ENCODE measurements at places on chromosomes 3 and 15. TPM values are rescaled to one million over a fixed set of nuclear protein-coding genes. Genes with fewer than 3 reads are reported as not detected.

The NEK10 gene
- total RNA-seq: not detected

The VPS18 gene
- total RNA-seq: 1.8 TPM

DNA sequence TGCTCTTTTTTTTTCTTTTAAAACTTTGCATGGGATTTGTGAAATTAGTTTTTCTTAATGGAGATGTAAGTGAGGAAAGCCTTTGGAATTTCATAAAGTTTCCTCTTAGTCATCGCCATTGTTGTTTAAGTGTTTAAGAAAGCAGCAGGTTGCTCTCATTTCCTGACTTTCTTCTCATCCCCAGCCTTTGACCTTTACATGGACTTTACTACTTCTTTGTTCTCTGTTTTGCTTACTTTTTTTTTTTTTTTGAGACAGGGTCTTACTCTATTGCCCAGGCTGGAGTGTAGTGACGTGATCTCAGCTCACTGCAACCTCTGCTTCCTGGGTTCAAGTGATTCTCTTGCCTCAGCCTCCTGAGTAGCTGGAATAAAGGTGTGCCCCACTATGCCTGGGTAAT, 38.6 kb downstream of the FBXL2 start:
- H3K27ac ChIP-seq: no peak overlapping the region
- no peaks in the 10 kb centered on the region for H3K4me1 ChIP-seq
- H3K4me3 ChIP-seq: no peak overlapping the region
- no peaks in the 10 kb centered on the region for H3K27me3 ChIP-seq
- peak; percentile 23 for DNase-seq
- no peaks in the 10 kb centered on the region for H3K36me3 ChIP-seq

The DIS3L gene
- total RNA-seq: 35.1 TPM

The HES1 gene
- 43.1 TPM for total RNA-seq

- H3K4me3 ChIP-seq: no peak overlapping the region
- no peak for DNase-seq
- H3K27me3 ChIP-seq: no peaks in the 10 kb centered on the region
- no peaks in the 10 kb centered on the region for H3K36me3 ChIP-seq
- H3K4me1 ChIP-seq: peaks cover 16% of the 10 kb centered on the region
- no peak overlapping the region for H3K27ac ChIP-seq
Observed at GRCh38 chr15:66039117-66039871, 170.0 kb downstream of the RAB11A start.

- H3K4me1 ChIP-seq: peaks cover 33% of the 10 kb centered on the region
- H3K27me3 ChIP-seq: no peaks in the 10 kb centered on the region
Observed at GRCh38 chr3:123702720-123703119, 117.9 kb upstream of the HACD2 start.

DNA sequence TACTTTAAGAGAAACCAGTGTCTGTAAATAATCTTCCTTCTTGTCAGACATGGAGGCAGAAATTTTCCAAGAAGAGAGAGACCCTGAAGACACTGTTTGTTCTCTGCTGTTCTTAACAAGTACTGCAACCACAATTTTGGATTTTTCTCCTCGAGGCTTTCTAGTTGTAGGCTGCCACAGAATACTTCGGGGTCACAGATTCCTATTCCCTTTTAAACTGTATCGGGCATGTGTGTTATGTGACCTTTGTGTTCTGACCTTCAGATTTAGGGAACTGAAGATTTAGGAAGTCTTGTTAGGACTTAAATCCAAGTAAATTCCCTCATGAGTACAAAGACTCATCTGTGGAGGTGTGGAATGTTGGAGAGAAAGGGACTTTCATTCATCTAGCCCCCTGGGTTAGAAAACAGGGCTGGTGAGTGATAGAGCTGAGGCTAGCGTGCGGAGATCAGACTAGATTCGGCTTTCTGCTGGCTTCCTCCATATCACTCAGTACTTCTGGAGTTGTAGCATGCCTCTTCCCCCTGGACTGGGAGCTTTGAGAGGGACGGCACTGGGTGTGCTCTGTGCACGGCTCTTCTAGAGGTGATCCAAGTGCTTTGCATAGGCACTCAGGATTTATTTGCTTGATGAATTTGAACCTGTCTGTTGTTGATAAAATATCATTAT, 237.0 kb downstream of the LPP start:
- no peak overlapping the region for H3K4me3 ChIP-seq
- H3K4me1 ChIP-seq: peaks cover 77% of the 10 kb centered on the region
- no peak for DNase-seq
- H3K27ac ChIP-seq: peak overlapping the region; percentile 66
- no peaks in the 10 kb centered on the region for H3K27me3 ChIP-seq
- no peaks in the 10 kb centered on the region for H3K36me3 ChIP-seq

DNA sequence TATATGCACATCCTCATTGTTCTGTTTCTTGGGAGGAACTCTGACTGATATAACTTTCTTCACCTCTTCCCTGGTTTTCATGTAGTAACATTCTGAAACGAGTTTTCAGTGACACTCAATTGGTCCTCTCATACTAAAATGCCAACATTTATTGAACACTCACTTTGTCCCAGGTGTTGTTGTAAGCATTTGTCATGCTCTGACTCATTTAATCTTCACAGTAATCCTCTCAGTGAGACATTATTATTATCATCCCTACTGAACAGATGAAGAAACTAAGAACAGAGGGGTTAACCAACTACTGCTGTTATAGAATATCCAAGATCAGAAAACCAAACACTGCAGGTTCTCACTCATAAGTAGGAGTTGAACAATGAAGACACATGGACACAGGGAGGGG, 94.1 kb upstream of the MRPL3 start:
- no peaks in the 10 kb centered on the region for H3K4me1 ChIP-seq
- no peak for DNase-seq
- H3K27me3 ChIP-seq: no peaks in the 10 kb centered on the region
- no peak overlapping the region for H3K27ac ChIP-seq
- no peaks in the 10 kb centered on the region for H3K36me3 ChIP-seq

GRCh38 chr15:44084770-44085169, 110.3 kb downstream of the FRMD5 start:
- no peaks in the 10 kb centered on the region for H3K4me1 ChIP-seq
- H3K27me3 ChIP-seq: no peaks in the 10 kb centered on the region
- H3K36me3 ChIP-seq: no peaks in the 10 kb centered on the region

DNA sequence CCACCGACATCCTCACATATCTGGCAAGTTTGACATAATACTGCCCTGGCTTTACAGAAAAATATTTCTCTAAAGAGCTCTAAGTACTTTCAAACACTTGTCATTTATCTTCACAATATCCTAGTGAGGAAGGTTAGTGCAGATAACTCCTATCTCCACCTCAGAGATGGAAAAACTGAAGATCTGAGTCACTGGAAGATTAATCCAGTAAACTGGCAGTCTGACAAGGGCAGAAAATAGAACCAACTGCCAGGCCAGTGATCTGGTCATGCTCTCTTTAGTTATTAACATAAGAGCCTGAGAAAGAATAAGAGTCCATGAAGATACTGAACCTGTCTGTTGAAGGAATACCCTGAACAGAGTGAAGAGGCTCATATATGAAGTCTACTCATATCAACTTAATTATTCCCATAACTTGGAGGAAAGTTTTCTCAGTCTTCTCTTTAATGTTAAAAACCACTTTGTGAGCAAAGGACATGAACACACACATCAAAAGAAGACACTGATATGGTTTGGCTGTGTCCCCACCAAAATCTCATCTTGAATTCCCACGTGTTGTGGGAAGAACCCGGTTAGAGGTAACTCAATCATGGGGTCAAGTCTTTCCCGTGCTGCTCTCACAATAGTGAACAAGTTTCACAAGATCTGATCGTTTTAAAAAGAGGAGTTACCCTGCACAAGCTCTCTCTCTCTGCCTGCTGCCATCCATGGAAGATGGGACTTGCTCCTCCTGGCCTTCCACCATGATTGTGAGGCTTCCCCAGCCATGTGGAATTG, 61.4 kb downstream of the GOLIM4 start:
- no peaks in the 10 kb centered on the region for H3K27me3 ChIP-seq
- DNase-seq: no peak
- H3K4me1 ChIP-seq: peaks cover 3% of the 10 kb centered on the region
- H3K4me3 ChIP-seq: no peak overlapping the region
- no peak overlapping the region for H3K27ac ChIP-seq

DNA sequence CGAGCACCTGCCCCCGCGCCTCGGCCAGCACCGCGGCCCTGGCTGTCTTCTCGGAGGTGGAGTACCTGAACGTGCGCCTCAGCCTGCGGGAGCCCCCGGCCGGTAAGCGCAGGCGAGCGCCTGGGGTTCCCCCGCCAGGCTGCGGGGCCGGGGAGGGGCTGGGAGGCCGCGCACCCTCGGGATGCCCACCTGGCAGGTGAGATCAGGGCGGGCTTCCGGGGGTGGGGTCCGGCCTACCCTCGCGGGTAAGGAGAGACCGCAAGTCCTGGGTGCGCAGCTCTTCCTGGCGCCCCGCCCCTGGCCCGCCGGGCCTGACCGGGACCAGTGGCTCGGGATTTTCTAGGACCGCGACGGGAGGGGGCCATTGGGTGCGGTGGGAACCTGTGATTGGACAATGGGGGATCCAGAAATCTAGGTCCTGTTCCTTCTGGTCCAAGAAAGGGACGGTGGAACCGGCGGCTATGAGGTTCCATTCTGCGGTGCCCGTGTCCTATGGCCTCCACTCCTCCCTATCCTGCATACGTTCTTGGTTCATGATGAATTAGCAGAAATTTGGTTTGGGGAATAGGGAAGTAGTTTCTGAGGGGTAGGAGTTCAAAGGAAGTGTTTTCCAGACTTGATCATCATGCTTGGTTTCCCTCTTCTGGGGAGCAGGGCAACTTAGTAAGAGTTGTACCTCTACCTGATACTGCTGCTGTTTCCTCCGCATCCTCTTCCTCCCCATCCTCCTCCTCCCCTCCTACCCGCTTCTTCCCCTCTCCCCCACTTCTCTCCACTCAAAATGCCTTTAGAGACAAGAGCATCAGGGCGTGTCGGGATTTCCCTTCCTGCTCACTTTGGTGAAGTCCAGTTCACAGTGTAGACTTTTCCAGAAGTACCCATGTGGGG, 808 bp downstream of the ARRDC4 start:
- H3K27me3 ChIP-seq: no peaks in the 10 kb centered on the region
- peaks cover 15% of the 10 kb centered on the region for H3K4me1 ChIP-seq
- peak overlapping the region; percentile 95 for H3K27ac ChIP-seq
- peaks cover 6% of the 10 kb centered on the region for H3K36me3 ChIP-seq

The FAN1 gene
- 17.1 TPM for total RNA-seq

DNA sequence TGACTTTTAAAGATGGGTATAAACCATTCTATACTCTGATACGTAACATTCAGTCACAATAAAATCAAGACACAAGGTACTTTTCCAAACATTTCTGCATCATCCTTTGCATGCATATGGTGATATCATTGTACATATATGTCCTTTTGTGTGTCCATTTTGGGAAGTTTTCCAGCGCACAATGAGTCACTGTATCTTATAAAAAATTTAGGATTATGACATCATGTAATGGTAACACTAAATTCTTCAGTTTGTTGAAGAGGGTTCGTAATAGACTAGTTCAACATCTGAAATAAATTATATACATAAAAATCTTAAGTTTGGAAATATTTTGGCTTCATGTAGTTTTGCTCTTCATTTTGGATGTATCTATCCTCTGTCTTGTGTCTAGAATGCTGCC, 480.9 kb downstream of the ROBO1 start:
- DNase-seq: no peak
- no peaks in the 10 kb centered on the region for H3K27me3 ChIP-seq
- no peak overlapping the region for H3K27ac ChIP-seq
- no peak overlapping the region for H3K4me3 ChIP-seq

The C3orf85 gene
- not detected for total RNA-seq

The CYP8B1 gene
- not detected for total RNA-seq

The SI gene
- not detected for total RNA-seq

The CYP11A1 gene
- not detected for total RNA-seq

The KLHL40 gene
- not detected for total RNA-seq

GRCh38 chr15:80234883-80235282, 17.1 kb downstream of the CTXND1 start:
- no peak overlapping the region for H3K27ac ChIP-seq
- H3K4me3 ChIP-seq: no peak overlapping the region
- no peaks in the 10 kb centered on the region for H3K4me1 ChIP-seq
- no peaks in the 10 kb centered on the region for H3K27me3 ChIP-seq
- no peaks in the 10 kb centered on the region for H3K36me3 ChIP-seq

The TMEM45A gene
- 2.2 TPM for total RNA-seq

The CRABP1 gene
- total RNA-seq: not detected

The CYP1A2 gene
- not detected for total RNA-seq

GRCh38 chr3:64088408-64089205, 65.3 kb upstream of the PSMD6 start:
- H3K4me3 ChIP-seq: no peak overlapping the region
- DNase-seq: no peak
- H3K27me3 ChIP-seq: no peaks in the 10 kb centered on the region
- H3K27ac ChIP-seq: no peak overlapping the region

The GHRL gene
- total RNA-seq: 127 TPM

The TGM4 gene
- total RNA-seq: not detected

DNA sequence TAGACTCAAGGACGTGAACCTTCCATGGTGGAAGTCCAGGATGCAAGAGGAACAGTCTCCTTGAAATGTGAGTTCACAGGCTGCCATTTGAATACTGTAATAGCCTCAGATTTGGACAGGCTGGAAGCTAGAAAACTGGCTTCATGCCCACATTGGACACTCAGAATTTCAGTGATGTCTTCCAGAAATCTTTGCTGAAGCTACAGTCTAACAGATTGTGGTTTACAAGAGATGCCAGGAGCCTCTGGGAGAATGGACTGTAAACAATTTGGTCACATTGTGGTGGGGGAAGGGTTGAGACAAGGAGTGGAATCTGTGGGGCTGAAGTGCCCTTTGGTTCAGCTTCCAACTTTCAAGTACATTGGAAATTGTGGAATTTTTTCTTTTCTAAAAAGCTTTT, 252.0 kb upstream of the PROK2 start:
- DNase-seq: peak; percentile 67
- no peaks in the 10 kb centered on the region for H3K4me1 ChIP-seq
- no peaks in the 10 kb centered on the region for H3K27me3 ChIP-seq
- H3K4me3 ChIP-seq: no peak overlapping the region
- H3K36me3 ChIP-seq: no peaks in the 10 kb centered on the region
- H3K27ac ChIP-seq: no peak overlapping the region

GRCh38 chr15:99014803-99015697, 7.5 kb upstream of the PGPEP1L start:
- peak overlapping the region; percentile 62 for H3K4me3 ChIP-seq
- peak; percentile 80 for DNase-seq
- H3K27ac ChIP-seq: peak overlapping the region; percentile 88

Measured in stomach (tissue), 19 donors.